ENCODE measurements at places on chromosomes 6 and 20.

DNA sequence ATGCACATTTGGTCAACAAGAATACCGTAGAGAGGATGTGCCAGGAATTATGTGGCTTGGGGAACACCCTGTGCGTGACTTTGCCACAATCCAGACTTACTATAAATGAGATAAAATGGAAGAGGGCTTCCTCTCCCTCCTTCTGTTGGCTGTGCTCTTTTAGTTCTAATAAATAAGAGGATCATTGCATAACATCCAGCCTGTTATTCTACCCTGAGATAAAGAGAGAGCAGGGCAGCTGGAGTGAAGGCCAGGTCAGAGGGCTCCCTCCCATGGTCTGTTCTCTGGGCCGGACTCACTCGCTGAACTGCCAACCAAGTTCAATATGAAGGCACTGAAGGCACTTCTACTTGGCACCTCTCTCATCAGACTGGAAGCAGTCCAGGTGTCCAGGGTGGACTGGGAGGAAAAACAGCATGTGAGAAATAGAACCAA lies 91.7 kb downstream of the MTFR2 start:
- no peak for DNase-seq

GRCh38 chr6:21406316-21406715 lies 187.2 kb upstream of the SOX4 start:
- DNase-seq, result no peak

GRCh38 chr20:13102237-13102636 lies 93.5 kb downstream of the SPTLC3 start:
- no peak for DNase-seq

DNA sequence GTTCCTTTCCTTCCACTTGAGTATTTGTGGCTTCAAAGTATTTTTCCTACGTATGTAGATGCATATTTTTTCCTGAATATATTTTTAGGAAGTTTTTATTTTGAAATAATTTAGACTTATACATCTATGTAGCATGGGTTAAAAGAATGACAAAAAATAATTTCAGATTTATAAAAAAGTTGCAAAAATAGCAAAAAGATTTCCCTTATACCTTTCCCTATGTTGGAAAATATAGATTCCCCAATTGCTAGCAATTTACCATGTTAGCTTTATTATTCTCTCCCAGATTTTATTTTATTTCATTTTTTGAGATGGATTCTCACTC lies 69.8 kb downstream of the SCAND1 start:
- DNase-seq, result no peak

- DNase-seq, result no peak
These were observed 88.5 kb upstream of the SSTR4 start for GRCh38 chr20:22946596-22946995.

DNA sequence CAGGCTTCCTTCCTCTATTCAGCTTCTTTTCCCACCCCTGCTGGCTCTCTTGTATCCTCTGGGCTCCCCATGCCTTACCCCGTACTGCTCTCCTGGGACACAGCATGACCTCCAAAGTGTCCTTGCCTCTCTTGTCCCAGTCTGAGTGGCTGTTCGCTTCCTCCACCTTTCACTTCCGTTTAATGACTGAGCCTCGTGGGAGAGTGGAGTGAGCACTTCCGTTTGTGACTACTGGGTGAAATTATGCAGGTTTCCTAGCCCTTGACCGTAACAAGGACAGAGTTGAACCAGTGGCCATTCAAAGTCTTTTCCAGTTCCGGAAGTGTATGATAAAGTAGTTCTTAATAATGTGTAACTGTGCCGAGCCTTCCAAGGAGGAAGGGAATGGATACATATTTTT lies 109.2 kb downstream of the ARID1B start:
- DNase-seq, result no peak

DNA sequence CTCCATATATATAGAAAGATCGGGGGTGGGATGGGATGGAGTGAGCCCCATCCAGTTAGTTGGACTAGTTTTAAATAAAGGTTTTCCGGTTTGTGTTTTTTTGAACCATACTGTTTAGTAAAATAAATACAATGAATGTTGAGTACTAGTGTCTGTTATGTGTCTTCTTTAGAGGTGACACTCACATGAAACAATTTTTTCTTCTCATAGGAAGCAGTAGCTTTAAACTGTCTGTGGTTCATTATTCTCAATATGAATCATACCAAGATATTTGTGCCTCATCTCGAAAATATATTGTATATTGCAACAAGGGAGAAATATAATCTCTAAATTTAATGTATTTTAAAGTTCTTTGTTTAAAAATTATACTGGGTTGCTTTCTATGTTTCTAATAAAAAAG lies 33.4 kb downstream of the HSF2 start:
- no peak for DNase-seq

DNA sequence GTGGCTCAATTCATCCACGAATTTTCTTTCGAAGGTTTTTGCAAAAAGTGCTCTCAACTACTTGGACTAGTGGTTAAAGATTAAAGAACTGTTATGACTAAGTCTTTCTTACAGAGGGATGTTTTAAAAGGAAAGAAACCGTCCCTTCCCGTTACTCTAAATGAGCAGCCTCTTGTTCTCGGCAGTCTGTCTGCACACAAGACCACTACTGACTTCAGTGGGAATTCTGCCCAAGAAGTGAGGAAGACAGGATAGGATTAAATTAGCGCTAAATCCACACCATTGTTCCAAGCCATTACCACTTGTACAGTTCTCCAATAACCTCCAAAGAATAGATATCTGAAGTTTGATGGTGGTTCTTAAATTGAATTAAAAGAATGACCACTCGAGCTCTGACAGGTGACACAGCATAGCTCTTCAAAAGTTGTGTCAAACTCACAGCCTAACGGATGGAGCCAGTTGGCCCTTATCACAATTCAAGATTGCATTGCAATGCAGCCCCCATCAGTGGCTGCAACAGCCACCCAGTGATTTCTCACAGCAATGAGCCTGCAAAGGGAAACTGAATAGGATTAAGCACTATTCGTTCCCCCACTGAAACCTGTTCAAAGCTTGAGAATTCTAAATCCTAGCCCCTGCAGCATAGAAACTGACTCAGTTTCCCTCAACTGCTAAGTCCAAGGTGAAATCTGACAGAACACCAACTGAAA lies 1.8 kb downstream of the EPB41L2 start:
- DNase-seq, result no peak

DNA sequence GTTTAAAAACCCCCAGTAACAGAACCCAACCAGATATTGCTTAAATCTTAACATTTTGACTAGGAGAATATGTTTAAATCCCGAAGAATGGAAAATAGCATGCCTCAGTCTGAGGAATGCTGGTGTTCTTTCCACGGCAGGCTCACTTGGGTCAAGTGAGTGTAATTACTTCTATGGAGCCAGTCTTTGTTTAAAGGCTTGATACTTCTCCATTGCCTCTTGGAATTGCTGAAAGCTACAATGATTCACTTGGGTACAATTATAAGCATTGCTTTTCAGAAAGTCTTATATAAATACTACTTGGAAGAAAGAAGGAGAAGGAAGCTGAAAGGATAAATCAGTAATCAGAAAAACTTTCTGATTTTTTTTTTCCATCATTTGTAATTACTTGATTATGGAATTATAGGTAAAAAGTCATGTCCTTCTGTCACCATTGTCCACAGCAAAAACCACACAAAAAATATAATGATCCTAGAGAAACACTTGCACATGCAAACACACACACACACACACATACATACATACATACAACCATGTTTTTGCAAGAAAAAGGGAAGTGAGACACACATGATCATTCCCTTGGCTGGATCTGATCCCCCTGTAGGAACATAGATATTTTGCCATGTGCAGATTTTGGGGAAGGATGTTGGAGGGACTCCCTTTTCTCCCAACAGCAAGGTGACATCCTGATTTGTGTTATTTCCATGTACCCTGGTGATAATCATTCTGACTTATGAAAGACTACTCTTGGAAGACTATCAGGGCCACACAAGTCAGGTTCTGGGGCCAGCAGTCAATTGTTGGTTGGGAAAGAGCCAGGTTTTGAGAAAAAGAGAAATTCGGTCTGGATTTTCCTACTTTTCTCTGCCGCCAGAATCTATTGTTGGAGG lies 396.0 kb upstream of the BTBD3 start:
- DNase-seq, result no peak

DNA sequence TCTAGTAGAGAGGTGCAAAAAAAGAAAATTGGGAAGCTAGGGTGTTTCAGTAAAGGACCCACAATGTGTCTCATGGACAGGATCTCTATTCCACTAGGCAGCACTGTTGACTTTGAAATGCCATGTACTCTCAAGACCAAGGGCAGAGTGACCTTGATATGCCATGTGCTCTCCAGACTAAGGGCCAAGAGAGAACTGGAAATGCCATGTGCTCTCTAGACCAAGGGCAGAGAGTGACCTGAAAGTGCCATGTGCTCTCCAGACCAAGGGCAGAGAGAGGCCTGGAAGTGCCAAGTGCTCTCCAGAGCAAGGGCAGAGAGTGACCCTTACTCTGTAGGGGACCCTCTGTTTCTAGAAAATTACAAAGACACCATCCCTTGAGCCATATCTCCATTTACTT lies 49.3 kb upstream of the HTR1B start:
- no peak for DNase-seq

DNA sequence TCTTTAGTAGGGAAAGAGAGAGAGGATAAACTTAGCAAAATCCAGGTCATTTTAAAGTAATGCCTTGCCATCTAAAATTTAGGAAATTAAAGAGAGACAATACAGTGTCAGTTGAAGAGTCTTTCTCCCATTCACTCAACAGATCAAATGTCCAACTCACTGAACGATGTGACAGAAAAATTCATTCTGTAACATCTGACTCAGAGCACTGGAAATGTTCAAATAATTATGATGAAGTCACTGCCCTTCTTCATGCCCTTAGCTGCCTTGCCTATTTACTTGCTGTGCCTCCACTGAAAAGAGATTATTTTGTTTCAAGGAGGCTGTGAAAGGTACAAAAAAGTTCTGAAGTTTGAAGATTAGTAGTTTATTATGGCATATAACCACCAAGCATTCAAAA lies 434.8 kb downstream of the ADGRB3 start:
- no peak for DNase-seq

GRCh38 chr6:137115658-137116057 lies 57.8 kb downstream of the IL22RA2 start:
- no peak for DNase-seq

DNA sequence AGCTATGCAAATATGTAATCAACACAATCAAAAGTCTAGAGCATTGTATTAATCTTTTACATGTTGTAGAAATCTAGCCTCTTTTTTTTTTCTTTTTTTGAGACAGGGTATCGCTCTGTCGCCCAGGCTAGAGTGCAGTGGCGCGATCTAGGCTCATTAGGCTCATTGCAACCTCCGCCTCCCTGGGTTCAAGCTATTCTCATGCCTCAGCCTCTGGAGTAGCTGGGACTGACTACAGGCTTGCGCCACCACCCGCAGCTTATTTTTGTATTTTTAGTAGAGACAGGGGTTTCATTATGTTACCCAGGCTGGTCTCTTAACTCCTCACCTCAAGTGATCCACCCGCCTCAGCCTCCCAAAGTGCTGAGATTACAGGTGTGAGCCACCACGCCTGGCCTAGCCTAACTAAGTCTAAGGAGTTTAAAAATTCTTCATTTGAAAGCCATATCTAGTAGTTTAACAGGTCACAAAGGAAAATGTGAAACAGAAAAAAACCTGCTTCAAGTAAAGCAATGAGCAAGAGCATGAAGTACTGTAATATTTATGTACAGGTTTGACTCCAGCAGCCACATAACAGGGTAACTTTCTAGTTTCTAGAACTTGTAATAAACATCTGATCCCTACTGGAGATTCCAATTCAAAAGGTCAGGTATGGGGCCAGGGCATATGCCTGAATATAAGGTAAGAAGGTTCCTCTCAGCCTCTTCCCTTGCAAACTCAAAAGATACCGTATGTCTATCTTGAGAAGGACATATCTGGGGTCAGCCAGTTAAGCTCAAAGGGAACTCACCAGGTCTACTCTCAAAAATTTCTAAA lies 4.4 kb downstream of the CPNE1 start:
- DNase-seq, result no peak

GRCh38 chr6:79824202-79824601 lies 123.2 kb downstream of the ELOVL4 start:
- no peak for DNase-seq

- DNase-seq, result peak; percentile 5
These were observed 30.4 kb upstream of the HIVEP2 start for GRCh38 chr6:142975365-142975764.

DNA sequence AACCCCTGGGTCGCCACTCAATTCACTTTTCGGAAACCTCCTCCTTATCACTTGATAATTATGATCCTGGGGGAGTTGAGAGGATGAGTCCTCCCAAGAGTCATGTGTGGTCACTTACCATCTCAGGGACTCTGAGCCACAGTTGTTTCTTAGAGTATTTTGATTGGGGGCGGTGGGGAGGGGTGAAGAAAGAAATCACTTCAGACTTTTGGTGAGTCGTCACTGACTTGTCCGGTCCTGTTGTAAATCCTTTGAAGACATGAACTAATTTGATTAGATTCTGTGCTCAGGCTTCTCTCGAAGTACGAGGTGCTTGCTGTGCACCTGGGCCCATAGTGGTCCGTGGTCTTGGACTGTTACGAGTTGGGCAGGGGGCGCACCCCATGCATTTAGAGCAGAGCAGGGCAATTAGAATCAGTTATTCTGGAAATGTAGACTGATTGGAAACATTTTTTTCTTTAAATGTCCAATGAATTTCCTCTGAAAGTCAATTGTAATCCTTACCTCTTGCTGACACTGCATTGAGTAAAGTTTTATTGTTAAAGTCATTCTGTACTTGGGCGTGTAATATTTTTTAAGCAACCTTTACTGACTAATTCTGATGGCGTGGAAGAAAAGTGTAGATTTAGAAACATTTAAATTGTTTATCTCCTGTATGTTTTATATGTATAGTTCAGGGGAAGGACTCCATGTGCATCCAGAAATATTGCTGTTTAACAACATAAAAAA lies 173.4 kb downstream of the SLC16A10 start:
- DNase-seq, result no peak

- DNase-seq, result no peak
These were observed 1586.7 kb downstream of the HACE1 start for GRCh38 chr6:103273048-103273447.

- DNase-seq, result peak; percentile 74
These were observed at the start of gene HLA-DOA for GRCh38 chr6:33008944-33009861. HLA-DOA (minus strand) TSS chr6:33009591.

GRCh38 chr6:82246802-82247504 lies 591 bp downstream of the IBTK start:
- no peak for DNase-seq

DNA sequence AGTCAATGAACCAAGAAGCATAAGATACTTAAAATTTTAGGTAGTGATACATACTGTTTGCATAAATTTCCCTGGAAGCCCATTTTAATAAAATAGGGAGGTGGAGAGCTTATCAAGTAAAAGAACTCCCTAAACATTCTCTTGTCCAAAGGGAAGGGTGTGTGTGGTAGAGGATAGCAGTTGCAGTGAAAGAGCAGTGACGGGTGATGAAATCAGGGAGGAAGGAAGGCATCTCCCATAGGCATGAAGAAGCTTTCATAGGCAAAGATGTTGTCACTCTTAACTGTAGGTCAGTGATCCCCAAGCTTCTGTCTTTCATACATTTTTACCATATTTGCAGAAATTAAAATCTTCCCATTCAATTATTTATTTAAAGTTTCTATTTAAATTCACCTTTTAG lies 60.0 kb upstream of the ZNF831 start:
- DNase-seq, result no peak
